ENCODE measurements at places on chromosomes 3 and 15.

DNA sequence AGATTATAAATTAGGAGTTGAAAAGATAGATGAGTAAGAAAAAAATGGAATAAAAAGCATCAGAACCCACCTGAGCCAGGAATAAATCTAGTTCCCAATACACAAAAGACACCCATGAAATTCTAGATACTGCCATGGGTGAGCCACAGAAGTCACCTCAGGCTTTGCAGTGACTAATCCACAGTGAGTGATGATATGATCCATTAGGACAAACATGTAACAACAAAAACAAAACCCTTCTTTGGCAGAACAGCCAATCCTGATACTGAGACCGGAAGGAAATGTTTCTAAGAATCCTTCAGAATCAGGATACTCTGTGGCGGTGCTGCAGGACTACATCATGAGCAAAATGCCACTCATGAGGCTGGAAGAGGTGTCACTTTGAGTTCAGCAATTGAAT, 15.0 kb upstream of the MINDY4B start:
- no peak for DNase-seq

- DNase-seq, result no peak
Measured at GRCh38 chr15:69980341-69981059, 117.2 kb downstream of the TLE3 start.

DNA sequence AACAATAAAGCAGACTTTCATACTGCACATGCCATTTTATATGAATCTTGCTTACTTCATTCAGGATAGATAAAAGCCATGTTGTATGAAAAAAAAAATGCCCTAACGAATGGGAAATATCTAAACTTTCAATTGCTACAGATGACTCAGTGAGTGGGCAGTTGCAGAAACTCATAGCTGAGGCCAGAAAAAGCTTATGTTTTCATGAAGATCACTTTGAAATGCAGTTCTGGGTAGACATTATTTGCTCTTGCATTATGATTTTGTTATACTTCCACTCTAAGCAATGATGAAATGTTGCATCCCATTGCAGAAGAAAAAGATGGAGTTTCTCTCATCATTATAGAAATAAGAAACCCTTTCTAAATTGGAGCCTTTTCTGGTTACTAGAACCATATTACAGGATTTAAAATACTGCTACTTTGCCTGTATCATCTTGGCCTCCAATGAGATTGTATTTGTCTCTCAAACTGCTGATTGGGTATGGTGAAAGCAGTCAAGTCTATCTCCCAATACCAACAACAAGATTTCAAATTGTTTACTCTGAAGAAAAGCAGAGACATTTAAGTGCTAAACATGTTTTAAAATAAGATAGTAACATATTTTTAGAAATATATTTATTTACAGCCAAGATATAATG, 17.0 kb downstream of the PEAK1 start:
- DNase-seq, result no peak

- DNase-seq, result peak; percentile 68
Measured at GRCh38 chr3:10738688-10739372, 77.2 kb upstream of the SLC6A11 start.

DNA sequence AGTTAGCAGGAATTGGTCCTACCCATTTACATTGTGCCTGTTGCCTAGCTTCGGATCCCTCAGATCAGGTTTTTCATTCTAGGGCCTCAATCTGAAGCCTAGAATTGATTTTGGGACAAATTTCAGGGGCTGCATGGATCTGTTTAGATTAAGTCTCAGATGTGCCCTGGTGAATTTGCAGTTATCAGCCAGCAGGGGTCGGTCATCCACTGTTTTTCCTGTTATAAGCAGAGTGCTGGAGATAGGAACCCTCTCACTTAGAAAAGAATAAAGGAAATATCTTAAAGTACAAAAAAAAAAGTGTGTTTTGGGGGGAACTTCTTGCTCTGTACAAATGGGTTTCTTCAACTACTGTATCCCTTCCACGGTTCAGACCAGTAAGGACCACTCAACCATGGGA, 212.5 kb downstream of the BCHE start:
- no peak for DNase-seq

DNA sequence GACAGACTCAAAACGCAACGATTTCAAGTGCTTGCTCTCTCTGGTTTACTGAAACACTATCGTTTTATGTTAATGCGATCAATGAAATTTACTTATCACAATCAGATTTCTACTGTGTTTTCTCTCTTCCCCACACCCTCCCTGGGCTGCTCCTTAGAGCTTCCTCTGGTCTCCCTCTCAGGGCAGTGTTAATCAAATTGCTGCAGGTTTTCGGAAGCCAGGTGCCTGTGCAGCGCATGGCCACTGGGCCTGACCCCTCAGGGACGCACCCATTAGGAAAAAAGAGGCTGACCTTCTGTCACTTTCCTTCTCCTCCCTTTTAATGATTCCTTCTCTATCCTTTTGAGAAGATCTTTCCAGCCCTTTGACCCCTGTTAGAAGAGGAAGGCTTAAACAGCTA, 134.5 kb upstream of the ONECUT1 start:
- DNase-seq, result no peak

DNA sequence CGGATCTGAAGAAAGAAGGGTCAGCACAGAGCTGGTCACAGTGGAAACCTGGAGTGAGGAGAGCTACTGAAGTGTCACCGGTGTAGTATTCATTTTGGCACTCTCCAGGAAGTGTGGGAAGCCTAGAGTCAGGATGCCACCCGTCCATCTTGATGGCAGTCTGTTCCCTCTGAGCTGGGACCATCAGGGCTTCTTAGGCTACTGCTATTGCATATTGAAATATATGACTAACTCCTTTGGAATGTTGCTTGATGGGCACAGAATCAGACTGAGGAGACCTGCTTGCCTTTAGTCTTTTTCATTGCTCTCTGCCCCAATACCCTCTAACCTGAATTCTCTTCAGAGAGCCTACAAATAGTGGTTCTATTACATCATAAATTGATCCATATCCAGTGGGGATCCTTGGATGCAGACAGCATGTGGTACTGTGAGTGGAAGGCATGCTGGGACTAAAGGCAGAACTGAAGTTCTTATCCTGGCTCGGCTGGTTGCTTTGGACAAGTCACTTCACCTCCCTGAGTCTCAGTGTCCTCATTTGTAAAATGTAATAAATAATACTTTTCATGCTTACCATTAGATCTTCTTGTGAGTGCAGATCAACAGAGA, 143.5 kb downstream of the PDE8A start:
- DNase-seq, result no peak

DNA sequence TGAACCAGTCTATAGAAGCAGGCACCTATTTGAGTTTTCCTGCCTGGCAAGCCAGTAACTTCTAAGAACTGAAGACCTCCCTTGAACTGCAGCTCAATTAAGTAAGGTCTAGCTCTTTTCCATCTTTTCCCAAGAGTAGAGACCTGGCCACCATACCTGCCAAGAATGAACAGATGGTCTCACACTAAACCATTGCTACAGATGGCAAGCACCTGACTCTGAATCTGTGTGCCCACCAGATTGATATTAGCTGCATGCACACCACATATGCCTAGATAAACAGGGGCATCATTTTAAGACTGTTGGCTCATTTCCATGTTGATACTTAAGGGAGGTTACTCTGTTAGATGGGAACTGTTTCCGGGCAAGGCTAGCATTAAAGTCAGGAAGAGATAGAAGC, 34.8 kb upstream of the GSK3B start:
- no peak for DNase-seq

GRCh38 chr3:22713936-22714335, 489.2 kb upstream of the UBE2E2 start:
- no peak for DNase-seq

DNA sequence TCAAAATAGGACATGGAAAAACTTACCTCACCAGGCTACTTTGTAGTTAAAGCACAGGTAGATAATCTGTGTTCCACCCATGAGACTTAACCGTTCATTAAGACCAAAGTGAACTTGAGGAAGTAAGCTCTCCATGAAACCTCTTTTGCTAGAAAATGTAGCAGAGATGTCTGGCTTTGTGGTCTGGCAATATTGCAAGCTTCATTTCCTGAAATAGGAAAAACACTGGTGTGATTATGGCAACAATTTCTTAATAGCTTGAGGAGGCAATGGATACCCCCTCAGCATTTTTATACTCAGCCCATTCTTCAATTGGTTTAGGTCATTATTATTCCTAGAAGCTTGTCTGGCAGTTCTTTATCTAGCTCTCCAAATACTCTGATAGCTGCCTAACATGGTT, 957.3 kb downstream of the IGSF11 start:
- DNase-seq, result no peak

DNA sequence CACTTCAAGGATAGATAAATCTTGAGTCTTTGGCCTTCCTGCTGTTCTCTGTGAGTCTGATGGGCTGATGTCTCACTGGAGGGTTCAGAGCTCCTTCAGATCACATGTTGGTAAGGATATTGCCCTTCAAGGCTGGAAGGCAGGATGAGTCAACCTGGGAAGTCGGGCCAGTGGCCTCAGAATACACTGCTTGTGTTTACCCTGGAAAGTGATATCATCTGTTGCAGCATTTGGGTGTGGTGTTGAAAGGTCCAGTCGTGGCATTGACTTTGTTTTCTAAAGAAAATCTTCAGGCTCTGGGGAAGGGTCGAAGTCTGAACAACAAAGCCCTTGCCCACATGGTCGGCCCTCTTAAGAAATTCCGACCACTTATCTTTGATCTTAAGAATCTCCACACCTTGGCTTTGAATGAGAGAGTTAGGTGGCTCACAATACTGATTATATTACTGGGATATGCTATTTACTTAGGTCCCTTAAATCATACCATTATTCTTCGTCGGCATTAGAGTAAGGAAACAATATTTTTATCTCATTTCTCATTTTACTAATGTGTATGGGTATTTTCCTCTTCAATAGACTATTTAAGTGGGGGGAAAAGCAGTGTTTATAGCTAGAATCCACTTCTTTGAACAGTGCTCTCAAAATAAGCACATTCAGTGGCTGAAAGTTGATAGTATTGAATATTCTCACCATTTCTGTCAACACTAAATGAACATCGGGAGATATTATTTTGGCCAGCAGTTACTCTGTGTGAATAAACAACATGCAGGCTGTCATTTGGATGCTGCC, 303.9 kb upstream of the RASGRP1 start:
- no peak for DNase-seq

DNA sequence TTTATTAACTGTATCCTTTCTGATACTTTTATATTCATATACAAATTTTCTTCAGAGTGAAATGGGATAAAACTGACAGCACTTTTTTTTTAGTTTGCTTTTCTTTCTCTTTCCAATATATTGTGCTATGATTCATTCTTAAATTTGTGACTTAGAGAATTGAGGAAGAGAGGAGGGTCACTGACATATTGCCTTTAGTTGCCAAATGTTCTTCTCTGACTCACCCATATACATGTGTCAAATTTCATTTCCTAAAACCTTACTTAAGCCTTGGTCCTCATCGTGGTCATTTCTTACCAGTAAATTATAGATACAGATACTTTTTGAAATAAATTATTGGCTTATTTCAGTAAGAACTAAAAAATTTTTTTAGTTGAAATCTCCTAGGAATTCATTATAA, 53.9 kb downstream of the CLASP2 start:
- DNase-seq, result no peak

DNA sequence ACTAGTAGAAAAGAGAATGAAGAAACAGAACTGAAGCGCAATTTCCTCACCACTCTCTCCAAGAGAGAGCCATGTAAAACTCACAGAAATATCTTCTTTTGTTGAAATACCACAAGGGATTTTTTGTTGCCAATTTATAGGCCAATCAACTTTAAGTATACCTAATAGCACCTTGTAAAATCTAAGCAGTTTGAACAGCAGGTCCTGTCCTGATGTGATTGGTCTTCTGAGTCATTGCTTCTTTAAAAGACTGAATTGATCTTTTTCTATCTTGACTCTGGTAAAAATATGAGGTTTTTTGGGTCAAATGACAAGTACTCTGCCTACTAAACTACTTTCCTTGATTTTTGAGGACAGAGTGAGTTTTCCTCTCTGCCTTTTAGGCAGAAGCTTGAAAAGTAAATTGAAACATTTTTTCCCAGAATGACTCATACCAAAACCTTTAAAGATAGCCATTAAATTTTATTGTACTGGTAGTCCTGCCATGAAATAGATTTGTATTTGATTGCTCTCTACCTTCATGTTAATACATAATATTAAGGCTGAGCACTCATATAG, 343.9 kb upstream of the CBLB start:
- DNase-seq, result peak; percentile 6

- DNase-seq, result no peak
Measured at GRCh38 chr3:15385901-15386653, 41.3 kb downstream of the METTL6 start.

DNA sequence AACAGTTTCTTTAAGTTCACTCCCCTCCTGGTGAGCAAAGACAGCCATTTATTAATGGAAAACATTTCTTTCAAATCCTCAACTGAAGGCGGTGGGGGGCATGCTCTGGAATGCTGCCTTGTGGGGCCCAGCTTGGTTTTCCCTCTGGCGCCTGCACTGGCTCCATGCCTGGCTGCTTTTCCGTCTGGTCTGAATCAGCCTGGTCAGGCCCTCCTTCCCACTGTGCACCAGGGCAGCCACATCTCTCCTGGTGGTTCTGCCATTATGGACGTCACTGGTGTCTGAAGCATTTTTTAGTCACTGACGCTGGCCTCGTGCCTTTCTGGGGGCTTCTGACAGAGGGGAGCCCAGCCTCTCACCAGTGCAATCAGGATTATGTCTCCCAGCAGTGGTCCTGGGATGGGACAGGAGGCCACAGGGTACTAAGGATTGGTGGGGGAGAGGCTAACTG, 57.6 kb upstream of the APEH start:
- DNase-seq, result no peak

DNA sequence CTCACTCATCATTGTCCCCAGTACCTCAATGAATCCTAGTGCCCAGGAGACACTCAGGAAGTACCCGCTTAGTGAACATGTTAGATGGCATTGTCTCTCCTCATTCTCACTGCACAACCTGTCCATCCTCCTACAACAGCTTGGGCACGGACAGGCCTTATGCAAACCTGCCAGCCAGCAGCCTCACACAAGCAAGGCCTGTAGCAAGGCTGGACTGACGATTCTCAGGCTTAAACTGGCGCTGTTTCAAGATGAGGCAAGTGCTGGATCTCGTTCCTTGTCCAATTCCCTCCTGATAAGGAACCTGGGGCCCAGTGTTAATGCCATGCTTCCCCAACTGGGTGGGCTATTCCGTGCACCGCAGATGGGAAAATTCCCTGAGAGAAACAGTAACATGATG, 59.0 kb downstream of the CDCP1 start:
- no peak for DNase-seq

- DNase-seq, result no peak
Measured at GRCh38 chr3:186976837-186977750, 46.8 kb downstream of the ST6GAL1 start.

DNA sequence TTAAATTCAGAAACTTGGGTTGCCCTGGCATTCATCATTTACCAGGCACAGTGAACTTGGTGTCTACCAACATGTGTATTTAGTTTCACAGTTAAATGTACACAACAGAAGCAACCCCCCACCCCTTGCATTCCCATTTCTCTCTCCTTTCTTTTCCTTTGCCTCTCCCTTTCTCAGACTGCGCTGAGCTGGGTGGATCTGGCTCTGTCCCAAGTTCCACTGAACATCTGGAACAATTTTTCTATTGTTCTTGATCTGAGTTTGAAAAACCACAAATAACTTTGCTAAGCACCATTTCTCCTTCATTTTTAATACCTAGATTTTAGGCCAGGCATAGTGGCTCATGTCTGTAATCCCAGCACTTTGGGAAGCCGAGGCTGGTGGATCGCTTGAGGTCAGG, 242.2 kb downstream of the ABHD5 start:
- DNase-seq, result no peak

- DNase-seq, result no peak
Measured at GRCh38 chr3:52733256-52733891, 27.5 kb downstream of the SPCS1 start.

Measured in CD4-positive, alpha-beta T cell treated with Interleukin-15 for 4 hours (primary cell).